ENCODE measurements at places on chromosomes 13 and 19. TPM values are rescaled to one million over a fixed set of nuclear protein-coding genes. Genes with fewer than 3 reads are reported as not detected.
A peak's percentile ranks its signal among the peaks of the same experiment; 100 is the strongest.

The ZNF536 gene
- total RNA-seq: 4.6 TPM

The DAND5 gene
- total RNA-seq: not detected

The SKA3 gene
- 8.7 TPM for total RNA-seq

The ELAVL3 gene
- total RNA-seq: 1.2 TPM

The CPT1C gene
- 4.3 TPM for total RNA-seq

The SLITRK1 gene
- total RNA-seq: 0.72 TPM

The CRTC1 gene
- total RNA-seq: 1.4 TPM

The KIR2DL3 gene
- total RNA-seq: 1.7 TPM

The LGALS7 gene
- total RNA-seq: 4.3 TPM

The CCDC169 gene
- total RNA-seq: 6.5 TPM

The SIX5 gene
- total RNA-seq: 18.8 TPM

The TICAM1 gene
- 4.6 TPM for total RNA-seq

- no peak for DNase-seq
These were observed 2.2 kb downstream of the FCER2 start for GRCh38 chr19:7699417-7700401.

DNA sequence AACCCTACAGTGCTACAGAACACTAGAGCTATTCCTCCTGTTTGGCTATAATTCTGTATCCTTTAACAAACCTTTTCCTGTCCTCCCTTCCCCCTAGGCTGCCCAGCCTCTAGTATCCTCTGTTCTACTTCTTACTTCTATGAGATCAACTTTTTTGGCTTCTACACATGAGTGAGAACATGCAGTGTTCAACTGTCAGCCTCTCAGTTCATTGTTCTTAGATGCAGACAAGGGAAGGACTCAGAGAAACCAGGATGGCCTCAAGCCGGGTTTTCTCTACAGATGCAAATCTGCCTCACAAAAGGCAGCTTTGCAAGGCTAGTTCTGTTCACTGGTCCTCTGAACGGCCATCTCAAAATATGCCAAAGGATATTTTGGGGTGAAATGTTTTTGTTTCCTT is 18.4 kb downstream of the AMER2 start:
- DNase-seq: no peak

DNA sequence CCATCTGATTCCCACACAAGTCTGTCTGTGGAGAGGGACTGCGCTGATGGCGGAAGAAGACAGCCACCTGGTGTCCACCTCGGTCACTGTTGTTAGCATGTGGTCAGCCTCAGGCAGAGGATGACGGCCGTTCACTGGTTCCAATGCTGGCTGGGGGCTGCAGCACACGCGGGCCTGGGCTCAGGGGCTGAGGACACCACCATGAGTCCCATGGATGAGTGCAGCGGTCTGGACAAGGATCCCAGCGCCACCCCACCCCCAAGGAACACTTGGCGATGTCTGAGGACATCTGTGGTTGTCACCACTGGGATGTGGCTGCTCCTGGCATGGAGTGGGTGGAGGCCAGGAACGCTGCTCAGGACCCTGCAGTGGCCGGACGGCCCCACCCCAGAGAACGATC is 10.9 kb downstream of the DPP9 start:
- no peak for DNase-seq

- DNase-seq: no peak
These were observed 587 bp downstream of the S1PR4 start for GRCh38 chr19:3178973-3179738.

GRCh38 chr13:50198508-50198907 is 183.3 kb downstream of the KCNRG start:
- DNase-seq: no peak

GRCh38 chr13:50485979-50486935 is 357.2 kb downstream of the DLEU7 start:
- DNase-seq: peak; percentile 85

GRCh38 chr19:1685046-1685445 is 32.6 kb upstream of the TCF3 start:
- no peak for DNase-seq

DNA sequence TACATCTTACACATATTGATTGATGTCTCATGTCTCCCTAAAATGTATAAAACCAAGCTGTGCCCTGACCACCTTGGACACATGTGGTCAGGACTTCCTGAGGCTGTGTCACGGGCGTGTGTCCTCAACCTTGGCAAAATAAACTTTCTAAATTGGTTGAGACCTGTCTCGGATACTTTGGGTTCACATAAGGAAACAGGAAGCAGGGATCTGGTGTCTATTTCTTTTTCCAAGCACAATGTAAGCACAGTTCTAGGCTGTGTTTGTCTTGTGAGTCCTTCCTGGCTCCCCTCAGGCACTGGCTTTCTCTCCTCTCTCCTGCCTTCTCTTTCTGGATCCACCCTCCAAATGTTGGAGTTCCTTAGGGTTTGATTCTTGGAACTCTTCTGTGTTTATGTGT is 27.6 kb upstream of the TPT1 start:
- DNase-seq: no peak

GRCh38 chr19:11451871-11452619 is 16.6 kb downstream of the PRKCSH start:
- peak; percentile 22 for DNase-seq

DNA sequence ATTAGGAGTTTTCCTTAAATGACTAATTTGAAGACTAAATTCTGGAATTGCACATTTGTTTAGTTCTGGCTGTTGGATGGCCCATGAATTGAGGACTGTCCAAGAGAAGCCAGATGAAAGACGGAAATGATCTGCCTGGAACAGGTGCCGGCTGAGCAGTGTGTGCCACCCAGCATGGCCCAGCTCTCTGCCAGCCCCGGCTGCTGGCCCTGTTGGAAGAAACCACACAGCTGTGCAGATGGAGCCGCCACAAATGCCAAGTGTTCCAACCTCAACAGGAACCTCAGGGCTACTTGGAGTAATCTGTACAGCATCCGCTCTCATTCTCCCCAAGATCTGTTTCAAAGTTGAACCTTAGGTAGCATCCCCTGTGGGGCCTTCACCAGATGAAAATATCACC is 67.0 kb upstream of the STARD13 start:
- DNase-seq: no peak

GRCh38 chr19:1308718-1309117 is 23.0 kb downstream of the EFNA2 start:
- DNase-seq: no peak

GRCh38 chr13:49023431-49023830 is 47.7 kb downstream of the FNDC3A start:
- DNase-seq: no peak

GRCh38 chr19:11581740-11582139 is 4.3 kb upstream of the ACP5 start:
- DNase-seq: no peak

DNA sequence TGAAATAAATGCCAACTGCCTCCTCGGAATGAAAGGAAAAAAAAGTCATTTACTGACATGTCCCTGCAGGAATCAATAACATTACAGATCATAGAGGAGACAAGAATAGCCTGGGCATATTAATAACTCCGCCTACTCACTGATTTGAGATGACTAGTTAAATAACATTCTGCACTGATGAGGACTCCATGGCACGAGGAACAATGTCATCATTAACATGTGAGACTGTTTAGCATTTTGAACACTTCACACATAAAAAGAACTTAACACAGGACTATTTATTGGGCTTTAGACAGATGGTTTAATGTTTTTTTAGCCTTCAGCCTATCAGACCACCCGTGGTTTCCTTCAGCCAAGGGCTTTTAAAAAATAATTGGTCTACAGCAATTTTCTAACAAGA is 170.1 kb downstream of the OLFM4 start:
- no peak for DNase-seq

DNA sequence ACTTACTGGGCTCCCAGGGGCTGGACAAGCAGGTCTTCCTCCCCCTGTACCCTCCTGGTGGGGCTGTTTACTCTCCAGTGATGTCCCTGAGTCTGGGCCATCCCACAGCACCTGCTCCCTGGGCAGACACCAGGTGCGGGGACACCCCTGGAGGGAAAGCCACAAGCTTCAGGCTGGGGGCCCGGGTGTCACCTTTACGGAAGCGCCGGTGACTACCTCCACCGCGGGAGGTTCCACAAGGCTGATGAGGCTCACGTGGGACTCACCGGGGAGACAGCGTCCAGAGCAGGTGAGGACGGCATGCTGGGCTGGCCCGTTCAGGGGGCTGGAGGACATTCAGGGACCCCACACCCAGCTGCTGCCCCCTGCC is 24.9 kb downstream of the NFILZ start:
- no peak for DNase-seq

- no peak for DNase-seq
These were observed 22.4 kb downstream of the ZNF536 start for GRCh38 chr19:30394481-30395151.

Measured in umbilical cord (tissue), 2 donors.